CD4-positive, alpha-beta memory T cell (primary cell): ENCODE measurements at places on chromosomes 11 and 22. TPM values are rescaled to one million over a fixed set of nuclear protein-coding genes. Genes with fewer than 3 reads are reported as not detected.
A peak's percentile ranks its signal among the peaks of the same experiment; 100 is the strongest.

Gene TEX54
- 1.9 TPM for polyA plus RNA-seq

DNA sequence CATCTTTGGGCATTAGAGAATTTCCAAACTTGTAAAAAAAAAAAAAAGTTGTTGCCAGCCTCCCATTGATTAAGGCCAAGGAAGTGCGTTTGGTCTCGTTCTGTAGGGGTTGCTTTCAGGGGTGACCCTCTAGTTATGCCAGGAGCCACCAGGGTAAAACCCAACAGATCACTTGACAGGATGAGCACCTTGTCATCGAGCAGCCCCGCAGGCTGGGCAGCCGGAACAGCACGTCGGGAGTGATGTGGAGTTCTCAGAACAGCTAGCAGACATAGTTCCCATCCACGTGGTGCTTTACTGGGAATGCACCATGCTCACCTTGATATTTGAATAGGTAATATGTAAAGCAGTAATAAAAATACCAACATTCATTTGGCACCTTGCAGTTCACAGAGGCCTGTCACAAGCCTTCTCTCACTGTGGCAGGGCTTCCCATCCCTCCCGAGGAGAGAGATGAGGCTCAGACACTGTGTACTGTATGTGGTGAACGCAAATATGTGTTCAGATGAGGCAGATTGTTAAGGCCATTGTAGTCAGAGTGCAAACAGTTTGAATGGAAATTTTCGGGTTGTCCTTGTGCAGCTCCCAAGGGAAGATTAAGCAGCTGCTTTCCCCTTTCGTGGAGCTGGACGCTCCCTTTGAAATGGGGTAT lies 70.9 kb upstream of the SORL1-AS1 start:
- DNase-seq: no peak

DNA sequence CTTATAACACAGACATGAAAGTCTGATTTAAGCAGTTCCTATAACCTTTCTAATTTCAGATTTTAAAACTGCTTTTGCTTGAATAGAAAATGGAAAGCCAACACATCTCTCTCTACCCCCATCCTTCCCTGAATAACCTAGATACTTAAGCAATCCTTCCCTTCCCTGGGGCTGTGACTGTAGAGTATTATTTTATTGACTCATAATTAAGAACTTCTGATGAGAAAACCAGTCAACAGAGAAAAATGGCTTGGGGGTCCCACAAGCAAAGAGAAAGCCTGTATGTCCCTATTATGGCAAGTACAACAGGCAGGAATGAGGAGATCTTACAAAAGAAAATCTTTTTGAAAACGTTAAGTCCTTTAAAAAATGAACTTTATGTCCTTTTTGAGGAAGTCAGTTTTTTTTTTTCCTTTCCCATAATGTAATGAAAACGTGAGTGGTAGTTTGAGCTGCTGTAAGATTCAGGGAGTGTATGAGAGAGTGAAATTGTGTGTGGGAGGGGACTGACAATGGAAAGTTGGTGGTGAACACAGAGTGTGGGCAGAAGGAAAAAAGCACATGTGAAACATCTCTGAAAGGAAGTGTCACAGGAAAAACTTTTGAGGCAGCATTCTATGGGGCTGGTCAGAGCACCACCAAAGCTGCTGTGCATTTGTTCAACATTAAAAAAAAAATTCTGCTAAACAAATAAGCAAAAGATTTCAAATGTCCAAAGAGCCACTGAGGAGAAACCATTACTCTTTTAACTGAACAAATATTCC lies 154.6 kb downstream of the MAML2 start:
- DNase-seq: no peak

GRCh38 chr11:13970986-13971385 lies 8.5 kb downstream of the SPON1 start:
- DNase-seq: no peak

Gene MEI1
- polyA plus RNA-seq: 286 TPM

DNA sequence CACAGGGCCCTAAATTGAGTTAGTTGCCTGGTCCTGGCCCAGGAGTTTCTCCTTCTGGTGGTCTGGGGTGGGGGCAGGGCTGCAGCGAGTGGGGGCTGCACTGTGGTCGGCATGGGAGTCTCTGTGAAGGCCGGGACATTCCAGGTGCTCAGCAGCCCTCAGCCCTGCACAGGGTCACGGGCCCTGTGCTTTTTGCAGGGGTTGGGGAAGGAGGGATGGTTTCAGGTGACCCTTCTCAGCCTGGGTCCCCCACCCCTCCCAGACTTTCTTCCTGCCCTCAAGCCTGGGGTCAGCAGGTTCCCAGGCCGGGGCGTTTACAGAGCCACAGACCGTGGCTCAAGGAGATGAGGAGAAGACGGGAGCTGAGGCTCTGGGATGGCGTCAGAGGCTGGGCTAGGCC lies 7.8 kb downstream of the EMID1 start:
- no peak for DNase-seq

- peak; percentile 69 for DNase-seq
Measured at GRCh38 chr22:20418211-20418788, 19.3 kb downstream of the SCARF2 start.

Gene CNGA4
- not detected for polyA plus RNA-seq

Gene MRPL48
- 85.1 TPM for polyA plus RNA-seq

GRCh38 chr11:98059488-98059887 lies 961.3 kb upstream of the CNTN5 start:
- no peak for DNase-seq

DNA sequence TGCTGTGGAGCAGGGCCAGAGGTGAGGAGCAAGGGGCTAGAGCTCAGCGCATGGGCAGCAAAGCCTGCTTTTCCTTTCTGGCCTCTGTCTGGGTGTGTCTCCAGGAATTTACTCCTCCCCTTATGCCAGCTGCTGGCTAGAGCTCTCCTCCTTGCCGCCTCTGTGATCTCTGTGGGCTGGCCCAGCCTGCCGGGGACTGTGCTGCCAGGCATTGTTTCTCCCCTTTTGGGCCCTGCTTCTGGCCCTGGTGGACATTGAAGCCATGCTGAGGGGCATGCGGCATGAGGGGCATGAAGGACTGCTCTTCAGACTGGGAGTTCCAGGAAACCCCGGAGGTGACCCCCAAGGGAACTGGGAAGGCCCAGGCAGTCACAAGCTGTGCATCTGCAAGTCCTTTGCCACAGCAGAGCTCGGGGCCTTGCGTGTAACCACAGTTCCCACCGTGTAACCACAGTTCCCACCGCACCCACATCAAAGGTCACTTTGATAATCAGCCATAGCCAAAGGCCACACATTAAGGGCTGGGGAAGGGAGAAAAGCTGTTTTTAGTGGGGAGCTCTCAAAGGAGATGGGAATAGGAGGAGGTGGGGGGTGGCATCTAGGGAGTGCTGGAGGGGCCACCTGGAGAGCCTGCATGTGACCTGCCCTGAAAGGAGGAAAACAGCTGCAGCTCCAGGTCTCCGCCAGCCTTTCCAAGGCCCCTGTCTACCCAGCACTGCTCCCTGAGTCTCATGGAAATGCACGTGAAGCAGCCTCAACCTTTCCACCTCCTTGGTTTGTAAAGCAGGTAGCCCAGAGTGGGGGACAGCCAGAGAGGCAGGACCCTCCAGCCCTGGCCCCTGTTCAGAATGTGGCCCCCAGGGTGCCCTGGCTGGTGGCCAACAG lies 62.3 kb downstream of the PPFIBP2 start:
- no peak for DNase-seq

GRCh38 chr11:17894929-17895658 lies 117.8 kb downstream of the SERGEF start:
- no peak for DNase-seq

Gene SYNGR1
- polyA plus RNA-seq: 0.30 TPM

- no peak for DNase-seq
Measured at GRCh38 chr11:112745973-112746372, 215.2 kb upstream of the NCAM1 start.

Gene SCUBE2
- polyA plus RNA-seq: not detected

DNA sequence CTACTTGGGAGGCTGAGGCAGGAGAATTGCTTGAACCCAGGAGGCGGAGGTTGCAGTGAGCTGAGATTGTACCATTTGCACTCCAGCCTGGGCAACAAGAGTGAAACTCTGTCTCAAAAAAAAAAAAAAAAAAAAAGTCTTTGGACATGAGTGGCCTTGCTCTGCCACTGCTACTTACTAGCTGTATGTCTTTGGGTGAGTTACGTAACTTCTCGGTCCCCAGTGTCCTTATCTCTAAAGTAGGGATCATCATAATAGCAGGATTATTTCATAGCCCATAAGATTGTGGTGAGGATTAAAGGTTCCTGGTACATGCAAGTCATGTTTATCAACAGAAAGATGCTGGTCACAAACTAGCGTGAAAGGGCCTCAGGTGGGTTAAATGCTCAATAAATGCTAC lies 53.9 kb upstream of the HEPHL1 start:
- DNase-seq: no peak

- no peak for DNase-seq
Measured at GRCh38 chr22:46025225-46025972, 48.4 kb upstream of the WNT7B start.

DNA sequence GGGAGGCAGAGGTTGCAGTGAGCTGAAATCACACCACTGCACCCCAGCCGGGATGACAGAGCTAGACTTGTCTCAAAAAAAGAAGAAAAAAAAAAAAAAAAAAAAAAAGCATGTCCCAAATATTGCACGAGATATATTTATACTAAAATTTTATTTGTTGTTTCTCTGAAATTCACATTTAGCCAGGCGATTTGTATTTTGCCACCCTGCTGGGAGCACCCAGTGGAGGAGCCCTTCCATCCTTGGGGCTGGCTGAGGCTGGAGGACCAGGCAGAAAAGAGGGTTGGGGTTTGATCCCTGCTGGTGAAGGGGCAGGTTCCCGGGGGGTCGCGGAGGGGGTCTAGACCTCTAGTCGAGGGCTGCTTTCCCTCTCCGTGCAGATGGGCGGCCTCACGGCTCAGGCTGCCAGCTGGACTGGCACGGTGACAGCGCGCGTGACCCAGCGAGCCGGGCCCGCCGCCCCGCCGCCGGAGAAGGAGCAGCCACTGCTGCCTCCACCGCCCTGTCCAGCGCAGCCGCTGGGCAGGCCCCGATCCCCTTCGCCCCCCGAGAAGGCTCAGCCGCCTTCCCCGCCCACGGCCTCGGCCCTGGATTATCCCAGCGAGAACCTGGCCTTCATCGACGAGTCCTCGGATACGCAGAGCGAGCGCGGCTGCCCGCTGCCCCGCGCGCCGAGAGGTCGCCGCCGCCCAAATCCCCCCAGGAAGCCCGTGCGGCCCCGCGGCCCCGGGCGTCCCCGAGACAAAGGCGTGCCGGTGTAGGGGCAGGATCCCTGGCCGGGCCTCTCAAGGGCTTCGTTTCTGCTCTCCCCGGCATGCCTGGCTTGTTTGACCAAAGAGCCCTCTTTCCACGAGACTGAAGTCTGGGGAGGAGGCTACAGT lies 952 bp upstream of the CATSPERZ start:
- no peak for DNase-seq

- DNase-seq: no peak
Measured at GRCh38 chr11:73245461-73245860, 26.7 kb upstream of the P2RY6 start.

Gene SCO2
- 8.1 TPM for polyA plus RNA-seq

DNA sequence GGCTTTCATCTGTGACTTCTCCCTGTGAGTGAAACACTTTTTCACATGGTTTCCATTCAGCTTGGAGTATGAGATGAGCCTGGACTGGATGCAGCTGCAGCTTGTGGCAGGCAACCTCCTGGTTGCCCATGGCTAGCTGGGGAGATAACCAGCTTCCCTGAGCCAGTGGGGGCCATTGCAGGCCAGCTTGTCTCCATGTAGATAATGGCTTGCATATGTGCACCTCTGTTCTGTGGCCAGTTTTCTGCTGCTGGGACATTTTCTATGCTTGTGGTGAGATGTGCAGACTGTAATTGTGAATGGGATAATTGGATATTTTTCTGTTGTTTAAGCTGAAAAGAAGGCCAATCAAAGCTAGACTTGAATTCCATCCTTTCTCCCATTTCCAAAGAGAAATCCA lies 38.5 kb downstream of the INSC start:
- DNase-seq: no peak

DNA sequence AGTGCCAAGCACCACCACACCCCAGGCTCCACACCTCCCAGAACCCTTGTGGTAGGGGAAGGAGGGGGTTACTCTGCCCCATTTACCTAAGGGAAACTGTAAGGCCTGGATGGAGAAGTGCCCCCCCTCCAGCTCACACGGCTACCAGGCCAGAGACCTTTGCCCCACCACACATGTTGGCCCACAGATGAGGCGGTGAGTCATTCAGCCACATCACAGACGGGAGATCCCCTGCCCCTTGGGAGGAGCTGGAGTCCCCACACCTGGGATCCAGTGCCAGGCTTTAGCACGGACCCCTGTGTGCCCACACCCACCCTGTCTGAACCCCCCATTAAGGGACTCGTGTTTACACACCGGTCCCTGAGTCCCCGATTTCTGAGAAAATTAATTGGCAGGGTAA lies 24.9 kb downstream of the CDKN1C start:
- DNase-seq: no peak

Gene AGBL2
- 1.6 TPM for polyA plus RNA-seq

GRCh38 chr11:17639781-17640180 lies 79.6 kb upstream of the MYOD1 start:
- DNase-seq: no peak

Gene OR8D1
- polyA plus RNA-seq: not detected

DNA sequence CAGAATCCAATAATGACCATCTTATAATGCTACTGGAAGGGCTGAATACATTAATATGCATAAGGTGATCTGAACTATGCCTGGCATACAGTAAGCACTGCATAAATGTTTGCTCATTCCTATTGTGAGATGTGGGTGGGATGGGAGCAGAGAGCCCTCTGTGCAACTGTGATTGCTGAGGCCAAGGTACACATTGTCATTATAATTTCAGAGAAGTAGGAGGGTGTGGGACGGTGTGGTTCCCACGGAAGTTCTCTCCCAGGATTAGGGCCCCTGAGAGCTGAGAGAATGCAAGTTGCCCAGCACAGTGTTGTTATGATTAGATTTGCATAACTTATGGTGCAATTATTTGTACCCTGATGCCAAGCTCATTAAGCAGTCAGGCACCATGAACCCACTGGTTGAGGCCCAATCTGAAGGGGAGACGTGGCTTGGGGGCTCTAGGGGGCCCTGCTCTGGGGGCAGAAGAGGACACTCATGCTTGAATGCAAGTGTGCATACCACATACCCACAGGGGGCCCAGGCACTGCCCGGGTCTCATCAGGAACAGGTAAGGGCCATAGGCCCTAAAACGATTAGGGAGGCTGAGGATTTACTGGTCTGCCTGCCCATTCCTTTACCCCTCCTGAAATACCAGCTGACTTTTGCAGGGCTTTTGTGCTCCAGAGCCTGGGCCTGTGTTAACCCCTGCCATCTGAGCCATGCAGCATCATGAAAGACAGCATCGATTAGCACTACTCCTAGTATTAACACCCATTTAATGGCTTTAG lies 72.8 kb downstream of the THAP12 start:
- DNase-seq: no peak

Gene MMP12
- polyA plus RNA-seq: not detected

DNA sequence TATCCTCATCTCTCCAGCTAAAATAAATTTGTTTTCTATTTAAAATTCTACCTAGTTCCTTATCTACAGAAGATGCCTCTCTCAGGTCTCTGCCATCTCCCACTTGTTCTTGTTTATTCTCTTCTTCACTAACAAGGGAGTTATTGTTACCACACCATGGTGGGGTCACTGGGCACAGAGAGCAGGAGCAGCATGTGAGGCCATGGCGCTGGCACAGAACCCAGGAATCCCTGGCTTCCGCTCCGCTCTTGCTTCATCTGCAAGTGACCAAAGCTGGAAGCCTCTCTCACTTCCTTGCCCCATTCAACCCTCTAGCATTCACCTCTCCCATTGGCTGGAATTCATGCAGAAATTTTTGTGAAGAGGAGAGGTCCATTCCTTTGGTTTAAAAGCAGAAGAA lies 190.7 kb upstream of the NCAM1 start:
- DNase-seq: no peak

GRCh38 chr11:116790167-116791001 lies 1.3 kb downstream of the APOA5 start:
- no peak for DNase-seq

Gene FGF19
- polyA plus RNA-seq: not detected

Gene EMID1
- not detected for polyA plus RNA-seq

GRCh38 chr22:44051961-44052360 lies 27.9 kb downstream of the PARVB start:
- DNase-seq: no peak
